Prostate gland (tissue), 2 donors: ENCODE measurements at places on chromosomes 4 and X.

DNA sequence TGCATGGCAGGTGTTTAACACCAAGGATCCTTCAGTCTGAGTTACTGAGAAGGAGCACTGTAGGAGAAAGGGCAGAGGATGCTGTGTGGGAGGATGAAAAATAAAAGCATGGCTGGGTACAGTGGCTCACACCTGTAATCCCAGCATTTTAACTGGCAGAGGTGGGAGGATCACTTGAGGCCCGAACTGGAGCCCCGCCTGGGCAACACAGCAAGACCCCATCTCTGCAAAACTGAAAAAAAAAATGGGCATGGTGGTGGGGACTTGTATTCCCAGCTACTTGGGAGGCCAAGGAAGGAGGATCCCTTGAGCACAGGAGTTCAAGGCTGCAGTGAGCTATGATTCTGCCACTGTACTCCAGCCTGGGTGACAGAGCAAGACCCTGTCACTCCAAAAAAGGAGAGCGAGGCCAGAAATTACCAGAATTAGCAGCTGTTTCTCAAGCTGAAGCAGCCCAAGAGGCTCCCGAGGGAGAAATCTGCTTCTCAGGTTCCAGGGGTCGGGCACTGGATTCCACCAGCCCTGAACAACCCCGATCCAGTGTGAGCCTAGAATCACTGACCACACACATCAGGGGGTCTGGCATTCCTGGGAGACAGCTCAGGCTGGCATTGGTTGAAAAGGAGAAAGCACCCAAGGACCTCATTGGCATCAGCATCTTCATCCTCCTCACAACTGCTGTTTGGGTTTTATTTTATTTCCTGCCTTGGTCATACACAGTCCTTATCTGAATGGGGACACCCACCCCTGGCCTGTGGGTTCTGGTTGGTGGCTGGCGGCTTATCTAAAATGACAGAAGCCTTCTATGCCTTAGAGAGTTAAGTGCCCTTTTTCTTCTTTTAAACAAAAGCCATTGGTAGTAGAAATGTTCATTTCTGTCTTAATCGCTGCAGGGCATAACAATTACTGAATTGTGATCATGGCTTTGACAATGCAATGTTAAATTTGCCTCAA is 66.3 kb upstream of the TRIM2 start:
- no peak for DNase-seq

DNA sequence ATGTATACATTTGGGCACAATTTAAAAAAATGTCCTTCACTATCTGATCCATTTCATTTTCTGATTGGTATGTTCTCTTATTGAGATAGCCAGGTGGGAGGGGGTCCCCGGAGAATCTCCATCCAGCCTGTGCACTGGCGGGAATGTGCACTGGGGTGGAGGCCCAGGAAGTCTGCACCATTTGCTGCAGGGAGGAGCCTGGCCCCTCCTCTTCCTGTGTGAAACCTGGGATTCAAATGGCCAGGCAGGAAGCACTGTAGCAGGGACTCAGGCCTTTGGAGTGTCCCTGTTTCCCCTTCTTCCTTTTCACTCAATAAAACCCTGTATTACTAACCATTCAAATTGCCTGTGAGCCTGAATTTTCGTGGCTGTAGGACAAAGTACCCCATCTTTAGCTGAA is 44.3 kb downstream of the GPRIN3 start:
- DNase-seq: no peak

DNA sequence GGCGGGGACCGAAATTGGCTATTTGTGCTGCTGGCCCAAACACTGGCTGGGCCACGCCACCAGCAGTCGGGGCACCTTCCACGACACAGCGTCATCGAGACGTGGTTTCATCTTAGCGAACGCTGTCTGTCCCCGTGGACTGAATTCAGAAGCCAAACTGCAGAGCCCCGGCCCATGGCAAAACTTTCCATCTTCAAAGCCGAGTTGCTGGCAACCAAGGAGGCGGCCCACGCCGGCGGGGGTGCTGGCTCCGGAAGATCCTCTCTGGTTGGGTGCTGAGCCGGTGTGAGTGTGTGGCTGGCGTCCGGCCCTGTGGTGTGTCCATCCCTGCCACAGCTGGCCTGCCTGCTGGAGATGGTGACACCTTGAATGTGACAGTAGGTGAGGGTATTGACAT is 96.6 kb upstream of the ADRA2C start:
- no peak for DNase-seq

DNA sequence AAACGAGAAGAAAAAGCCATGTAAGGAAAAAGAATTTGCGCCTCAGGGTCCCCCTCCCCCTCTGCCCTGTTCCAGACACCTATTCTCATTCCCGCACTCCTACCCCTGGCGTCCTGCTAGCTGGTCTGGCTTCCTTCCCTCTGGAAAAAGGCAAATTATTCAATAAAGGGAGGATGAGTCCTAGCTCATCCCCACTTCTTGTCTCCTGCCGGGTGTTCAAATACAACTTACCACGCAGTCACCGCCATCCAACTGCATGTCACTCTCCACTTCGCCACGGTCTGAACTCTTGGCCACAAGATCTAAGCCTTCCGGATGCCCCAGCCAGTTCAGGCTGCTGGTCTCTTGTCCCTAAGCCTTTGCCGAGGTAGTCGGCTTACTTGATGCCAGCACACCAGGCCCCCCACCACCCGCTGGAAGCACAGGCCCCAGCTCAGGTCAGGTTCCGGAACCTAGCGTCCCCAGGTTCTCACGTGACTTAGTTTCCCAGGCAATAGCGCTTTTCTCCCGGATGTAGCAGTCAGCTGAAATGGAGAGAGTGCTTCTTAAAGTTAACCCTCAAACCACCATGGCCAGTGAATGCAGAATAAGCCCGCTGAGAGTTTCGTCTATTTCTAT is 209.6 kb upstream of the SPIN4 start:
- DNase-seq: peak; percentile 63

DNA sequence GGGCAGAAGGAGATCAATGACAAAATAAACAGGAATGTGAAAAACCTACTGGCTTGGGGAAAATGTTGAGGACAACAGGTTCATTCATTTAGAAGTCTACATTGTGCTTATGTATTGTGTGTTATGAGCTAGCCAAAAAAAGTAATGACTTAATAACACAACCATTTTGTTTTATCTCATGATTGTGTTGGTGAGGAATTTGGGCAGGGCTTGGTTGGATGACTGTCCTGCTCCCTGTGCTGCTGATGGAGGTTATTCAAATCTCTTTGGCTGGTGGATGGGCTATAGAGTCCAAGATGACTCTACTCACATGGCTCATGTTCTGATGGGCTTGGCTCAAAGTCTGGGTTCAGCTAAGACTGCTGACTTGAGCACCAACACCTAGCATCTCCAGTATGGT is 116.3 kb downstream of the HS3ST1 start:
- no peak for DNase-seq

- DNase-seq: no peak
Measured at GRCh38 chrX:41152221-41152620, 67.0 kb downstream of the USP9X start.

DNA sequence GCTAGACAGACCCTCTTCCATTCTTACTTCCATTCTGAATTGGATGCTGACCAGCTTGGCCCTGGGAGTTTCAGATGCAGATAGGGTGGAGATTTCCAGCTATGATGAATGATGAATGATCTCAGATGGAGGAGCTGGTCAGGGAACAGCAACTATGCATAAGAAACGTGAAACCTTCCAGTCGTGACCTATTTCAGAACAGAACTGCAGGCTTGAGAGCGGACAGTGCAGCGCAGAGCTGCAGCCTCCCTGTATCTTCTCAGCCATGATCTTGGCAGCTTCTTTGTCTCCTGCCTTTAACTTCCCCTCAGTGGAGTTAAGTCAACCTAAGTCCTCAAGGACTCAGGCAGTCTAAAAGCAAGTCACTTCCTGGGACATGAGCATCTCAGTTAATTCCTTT is 43.3 kb upstream of the HAND2 start:
- no peak for DNase-seq
